ENCODE measurements at places on chromosomes 2 and 18. TPM values are rescaled to one million over a fixed set of nuclear protein-coding genes. Genes with fewer than 3 reads are reported as not detected.

Gene FAM124B
- 3.1 TPM for polyA plus RNA-seq

Gene ANKRD62
- 0.05 TPM for polyA plus RNA-seq

Gene IL36G
- 0.05 TPM for polyA plus RNA-seq

Gene TUBB8B
- 0.58 TPM for polyA plus RNA-seq

Gene DSG1
- polyA plus RNA-seq = 0.04 TPM

Gene ABHD1
- polyA plus RNA-seq = 1.3 TPM

Gene IL1RL2
- 1.1 TPM for polyA plus RNA-seq

Gene SETBP1
- 27.4 TPM for polyA plus RNA-seq

Gene MOGAT1
- polyA plus RNA-seq = not detected

Gene SLC5A7
- 1.1 TPM for polyA plus RNA-seq

Gene AMER3
- polyA plus RNA-seq = 0.03 TPM

Gene CDH20
- polyA plus RNA-seq = 3.1 TPM

Gene MAPK4
- 8.8 TPM for polyA plus RNA-seq

Gene CPSF3
- 58.9 TPM for polyA plus RNA-seq

Gene MARCHF4
- polyA plus RNA-seq = 0.11 TPM

Gene TUBA4B
- polyA plus RNA-seq = 0.87 TPM

Gene TUBA3E
- 0.21 TPM for polyA plus RNA-seq

Gene BMP10
- not detected for polyA plus RNA-seq

All from right renal pelvis (tissue), 4 donors.